ENCODE measurements at places on chromosomes 1 and 21. TPM values are rescaled to one million over a fixed set of nuclear protein-coding genes. Genes with fewer than 3 reads are reported as not detected.

SLC25A34 gene
- total RNA-seq: 5.5 TPM

KIAA1614 gene
- total RNA-seq: 1.5 TPM

DNA sequence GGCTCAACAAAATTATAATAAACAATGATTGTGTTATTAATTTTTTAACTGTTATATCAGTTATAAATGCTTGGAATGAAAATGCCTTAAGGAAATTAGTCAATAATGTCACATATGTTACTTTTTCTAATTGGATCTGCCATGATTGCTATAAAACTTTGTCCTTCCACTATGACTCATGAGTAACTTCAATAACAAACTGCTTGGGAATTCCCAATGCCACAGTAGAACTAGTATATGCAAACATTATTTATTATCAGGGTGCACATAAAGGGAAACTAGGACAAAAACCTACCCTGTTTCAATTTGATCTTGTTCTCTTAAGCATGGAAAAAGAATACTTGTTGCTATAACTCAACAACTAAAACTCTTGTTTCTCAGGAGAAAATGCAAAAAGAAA, 59.1 kb upstream of the PDC start:
- DNase-seq: no peak

RGS1 gene
- total RNA-seq: 18.6 TPM

- no peak for DNase-seq
These were observed 600 bp downstream of the CLK2 start for GRCh38 chr1:155272466-155273342.

INPP5B gene
- 26.5 TPM for total RNA-seq

ALX3 gene
- total RNA-seq: 0.17 TPM

Data from adrenal gland (tissue), 19 donors.